ENCODE measurements at places on chromosomes 6 and 20. TPM values are rescaled to one million over a fixed set of nuclear protein-coding genes. Genes with fewer than 3 reads are reported as not detected.

KIAA0408 gene
- total RNA-seq, result 3.8 TPM

RPL10A gene
- 2,774 TPM for total RNA-seq

GABRR1 gene
- not detected for total RNA-seq

OXT gene
- total RNA-seq, result not detected

SLC26A8 gene
- total RNA-seq, result 0.87 TPM

TSBP1 gene
- not detected for total RNA-seq

LRP11 gene
- 125 TPM for total RNA-seq

LINC00237 gene
- total RNA-seq, result not detected

MAFB gene
- 3.3 TPM for total RNA-seq

KIF6 gene
- 0.44 TPM for total RNA-seq

PCSK2 gene
- total RNA-seq, result not detected

SFT2D1 gene
- total RNA-seq, result 31.8 TPM

POM121L2 gene
- not detected for total RNA-seq

CST2 gene
- not detected for total RNA-seq

SLPI gene
- not detected for total RNA-seq

MYO6 gene
- total RNA-seq, result 18.6 TPM

MUC22 gene
- total RNA-seq, result not detected

MACROD2 gene
- total RNA-seq, result 0.50 TPM

PKIB gene
- 11.1 TPM for total RNA-seq

NFATC2 gene
- total RNA-seq, result under 0.01 TPM

TMC2 gene
- not detected for total RNA-seq

ZBTB46 gene
- total RNA-seq, result 9.9 TPM

FGD2 gene
- not detected for total RNA-seq

PSORS1C2 gene
- total RNA-seq, result not detected

FAM120B gene
- total RNA-seq, result 21.0 TPM

SSTR4 gene
- not detected for total RNA-seq

CPNE5 gene
- total RNA-seq, result 0.15 TPM

ZSCAN12 gene
- 5.3 TPM for total RNA-seq

PPIL6 gene
- 2.2 TPM for total RNA-seq

TLDC2 gene
- total RNA-seq, result 0.15 TPM

PRR18 gene
- total RNA-seq, result not detected

SNPH gene
- total RNA-seq, result 12.8 TPM

SIRPD gene
- not detected for total RNA-seq

PSMB1 gene
- total RNA-seq, result 175 TPM

OPRM1 gene
- total RNA-seq, result not detected

VAPB gene
- 12.2 TPM for total RNA-seq

RAD21L1 gene
- not detected for total RNA-seq

CDK19 gene
- 10.1 TPM for total RNA-seq

DEFB132 gene
- not detected for total RNA-seq

LRRC1 gene
- 5.0 TPM for total RNA-seq

C20orf202 gene
- under 0.01 TPM for total RNA-seq

PSORS1C1 gene
- 0.29 TPM for total RNA-seq

GRM1 gene
- under 0.01 TPM for total RNA-seq
